IMR-90 (cell line): ENCODE measurements at places on chromosomes 16 and 17.

DNA sequence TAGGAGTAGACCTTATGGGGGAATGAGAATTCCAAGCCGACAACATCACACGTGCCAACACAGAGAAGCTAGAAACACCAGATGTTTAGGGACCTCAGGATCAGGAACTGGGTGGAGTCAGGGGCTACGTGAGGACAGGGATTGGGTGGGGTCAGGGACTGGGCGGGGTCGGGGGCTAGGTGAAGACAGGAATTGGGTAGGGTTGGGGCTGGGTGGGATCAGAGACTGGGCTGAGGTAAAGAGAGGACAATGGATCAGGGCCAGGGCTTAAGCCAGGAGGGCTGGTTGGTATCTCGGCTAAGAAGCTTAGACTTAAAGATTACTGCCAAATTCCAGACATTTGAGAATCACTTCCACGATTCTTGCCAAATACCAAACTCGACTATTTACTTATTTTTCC is 11.6 kb downstream of the TEKT5 start:
- DNase-seq = no peak

GRCh38 chr16:54687043-54687899 is 243.4 kb upstream of the IRX5 start:
- DNase-seq = no peak

- no peak for DNase-seq
Observed at GRCh38 chr16:19885451-19886072, 914 bp upstream of the GPRC5B start.

DNA sequence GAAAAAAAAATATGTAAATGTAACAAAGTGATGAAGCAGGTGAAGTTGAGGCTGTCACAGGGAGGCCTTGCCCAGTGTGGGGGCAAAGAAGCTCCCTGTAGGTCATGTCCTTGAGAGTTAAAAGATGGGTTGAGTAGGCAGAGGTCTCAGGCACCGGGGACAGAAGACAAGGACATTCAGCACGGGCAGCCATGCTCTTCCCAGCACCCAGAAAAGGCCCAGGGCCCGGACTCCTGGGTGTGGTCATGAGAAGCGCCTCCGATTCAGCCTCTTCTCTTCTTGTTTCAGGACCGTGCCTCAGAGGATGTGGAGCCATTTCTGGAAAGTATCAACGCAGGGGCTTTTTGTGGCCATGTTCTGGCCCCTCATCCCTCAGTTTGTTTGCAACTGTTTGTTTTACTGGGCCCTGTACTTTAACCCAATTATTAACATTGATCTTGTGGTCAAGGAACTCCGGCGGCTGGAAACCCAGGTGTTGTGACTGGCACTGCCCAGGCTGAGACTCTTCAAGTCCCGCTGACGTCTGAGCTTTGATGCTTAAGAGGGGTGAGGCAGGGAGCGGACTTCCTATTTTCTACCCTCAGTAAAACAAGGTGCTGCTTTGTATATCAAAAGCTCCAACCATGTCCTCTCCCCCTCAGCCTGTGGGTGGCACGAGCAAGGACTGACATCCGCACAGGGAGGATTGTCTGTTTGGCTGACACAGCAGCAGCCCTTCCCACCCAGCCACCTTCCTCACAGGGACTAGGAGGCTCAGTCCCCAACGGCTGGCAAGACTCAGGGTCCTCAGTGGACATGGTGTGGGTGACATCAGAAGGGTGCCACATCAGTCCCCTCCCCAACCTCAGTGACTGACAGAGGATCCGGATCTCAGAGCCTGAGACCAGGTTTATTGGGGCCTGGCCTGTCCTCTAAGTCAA is 26.5 kb downstream of the PLA2G10 start:
- DNase-seq = no peak

- DNase-seq = no peak
Observed at GRCh38 chr17:34850964-34851363, 110.3 kb downstream of the CCT6B start.

DNA sequence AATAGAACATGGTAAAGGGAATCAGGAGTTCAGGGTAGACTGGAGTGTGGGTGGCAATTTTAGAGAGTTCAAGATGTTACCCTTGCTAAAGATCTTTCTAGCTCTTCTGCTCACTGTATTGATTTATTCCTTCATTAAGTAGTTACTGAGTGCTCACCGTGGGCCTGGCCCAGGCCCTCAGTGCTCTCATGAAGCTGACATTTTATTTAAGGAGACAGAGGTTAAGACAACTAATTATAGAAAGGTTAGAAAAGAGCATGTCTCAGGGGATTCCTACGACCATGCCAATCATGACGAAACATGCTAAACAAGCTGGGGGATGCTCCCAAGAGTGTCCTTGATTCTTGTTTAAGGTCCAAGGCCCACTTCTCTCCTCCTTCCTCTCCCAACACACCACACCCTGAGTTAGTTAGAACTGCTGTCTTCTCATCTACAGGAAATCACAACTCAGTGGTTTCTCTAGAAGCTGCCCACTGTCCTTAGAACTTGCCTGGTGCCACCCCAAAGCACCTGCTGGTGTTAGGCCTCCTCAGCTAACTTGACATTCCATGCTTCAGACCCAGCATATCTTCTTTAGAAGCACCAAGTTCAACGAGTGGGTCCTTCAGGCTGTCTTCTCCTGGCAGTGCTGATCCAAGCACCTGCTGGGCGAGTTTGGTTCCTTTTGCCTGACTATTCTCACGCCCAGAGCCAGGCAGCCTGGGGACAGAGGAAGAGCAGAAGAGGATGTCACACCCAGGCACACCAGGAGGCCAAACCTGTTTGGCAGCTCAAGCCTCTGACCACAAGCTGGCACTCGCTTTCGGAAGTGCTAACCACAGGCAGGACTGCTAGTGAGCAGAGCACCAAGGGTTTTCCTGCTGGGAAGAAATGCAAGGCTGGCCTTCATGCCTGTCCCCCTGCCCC is 79.0 kb downstream of the GAS7 start:
- no peak for DNase-seq

DNA sequence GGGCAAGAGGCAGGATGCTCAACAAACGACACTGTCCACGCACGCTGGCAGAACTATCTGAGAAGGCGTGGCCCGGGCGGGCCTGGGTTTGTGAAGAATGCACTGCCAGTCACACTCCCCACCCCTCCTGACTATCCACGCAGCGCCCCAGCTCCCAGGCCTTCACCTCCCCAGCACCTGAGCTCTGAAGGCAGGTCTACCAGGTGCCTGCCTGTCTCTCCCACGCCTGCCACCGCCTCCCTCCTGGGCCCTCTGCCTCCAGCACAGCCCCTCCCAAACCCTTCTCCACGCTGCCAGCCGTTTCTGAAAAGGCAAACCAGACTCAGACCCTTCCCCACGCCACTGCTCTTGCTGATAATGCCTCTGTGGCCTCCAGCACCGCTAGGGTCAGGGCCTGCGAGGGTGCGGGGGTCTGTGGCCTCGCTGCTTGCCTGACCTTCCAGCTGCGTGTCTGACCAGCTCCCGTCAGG is 11.6 kb downstream of the MYBBP1A start:
- no peak for DNase-seq

DNA sequence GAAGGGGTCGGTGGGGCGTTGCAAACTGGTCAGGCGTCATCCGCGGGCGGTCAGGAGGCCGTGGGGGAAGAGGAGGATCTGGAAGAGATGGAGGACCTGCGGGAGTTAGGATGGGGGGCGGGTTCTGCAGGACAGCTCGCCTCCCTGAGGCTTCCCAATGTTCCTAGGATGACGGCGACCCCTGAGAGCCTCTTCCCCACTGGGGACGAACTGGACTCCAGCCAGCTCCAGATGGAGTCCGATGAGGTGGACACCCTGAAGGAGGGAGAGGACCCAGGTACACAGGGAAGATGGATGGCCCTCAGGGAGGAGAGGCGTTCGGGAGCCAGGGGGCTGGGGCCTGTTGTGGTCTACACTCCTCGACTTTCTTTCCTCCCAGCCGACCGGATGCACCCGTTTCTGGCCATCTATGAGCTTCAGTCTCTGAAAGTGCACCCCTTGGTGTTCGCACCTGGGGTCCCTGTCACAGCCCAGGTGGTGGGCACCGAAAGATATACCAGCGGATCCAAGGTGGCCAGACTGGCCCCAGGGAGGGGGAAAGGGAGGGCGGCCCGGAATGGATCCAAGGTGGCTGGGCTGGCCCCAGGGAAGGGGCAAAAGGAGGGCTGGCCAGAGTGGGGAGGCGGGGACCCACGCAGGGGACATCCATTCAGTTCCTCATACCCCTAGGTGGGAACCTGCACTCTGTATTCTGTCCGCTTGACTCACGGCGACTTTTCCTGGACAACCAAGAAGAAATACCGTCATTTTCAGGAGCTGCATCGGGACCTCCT is 839 bp downstream of the PLD2 start:
- no peak for DNase-seq

- no peak for DNase-seq
Observed at GRCh38 chr16:7493133-7493532, 160.5 kb downstream of the RBFOX1 start.

DNA sequence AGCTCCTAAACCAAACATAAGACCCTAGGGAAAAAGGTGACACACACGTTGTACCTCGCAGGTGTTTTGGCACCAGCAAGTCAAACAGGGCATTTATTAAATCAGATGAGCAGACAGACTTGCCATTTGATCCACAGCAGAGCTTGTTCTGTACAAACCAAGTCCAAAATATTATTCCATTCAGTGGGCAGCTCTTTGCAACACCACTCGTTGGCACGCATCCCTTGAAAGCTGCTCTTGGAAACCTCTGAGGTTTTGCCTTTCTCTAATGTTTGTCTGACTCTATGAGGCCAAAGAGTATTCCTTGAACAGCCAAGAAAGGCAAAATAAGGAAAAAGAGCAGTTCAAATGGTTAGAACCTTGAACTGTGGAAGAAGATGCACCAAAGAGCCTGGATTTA is 12.7 kb downstream of the TMEM100 start:
- no peak for DNase-seq

DNA sequence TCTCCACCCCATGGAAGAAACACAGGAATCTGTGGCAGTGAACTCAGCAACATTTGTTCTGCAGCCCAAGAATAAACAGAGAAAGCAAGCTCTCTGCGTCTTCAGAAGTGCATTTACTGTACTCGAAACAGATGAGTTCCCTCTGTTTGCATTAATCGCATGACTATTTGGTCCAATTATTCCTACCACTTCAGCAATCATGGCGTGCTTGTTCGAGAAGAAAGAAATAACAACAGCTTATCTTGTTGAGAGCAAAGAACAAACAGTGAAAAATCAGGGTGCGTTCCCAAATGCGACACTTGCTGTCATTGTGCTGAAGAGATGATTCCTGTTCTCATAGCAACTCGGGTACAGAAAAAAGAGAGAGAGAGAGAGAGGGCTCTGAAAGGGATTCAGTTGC is 445.3 kb upstream of the MAF start:
- no peak for DNase-seq

GRCh38 chr17:4973256-4974114 is 5.9 kb upstream of the SPAG7 start:
- DNase-seq = no peak

DNA sequence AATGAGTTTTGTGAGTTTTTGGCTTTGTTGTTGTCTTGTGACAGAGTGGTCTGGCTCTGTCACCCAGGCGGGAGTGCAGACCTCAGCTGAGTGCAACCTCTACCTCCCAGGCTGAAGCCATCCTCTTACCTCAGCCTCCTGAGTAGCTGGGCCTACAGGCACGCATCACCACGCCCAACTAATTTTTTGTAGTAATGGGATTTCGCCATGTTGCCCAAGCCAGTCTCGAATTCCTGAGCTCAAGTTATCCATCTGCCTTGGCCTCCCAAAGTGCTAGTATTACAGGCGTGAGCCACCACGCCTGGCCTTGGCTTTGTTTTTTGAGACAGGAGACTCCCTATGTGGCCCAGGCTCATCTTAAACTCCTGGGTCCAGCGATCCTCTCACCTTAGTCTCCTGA is 15.1 kb downstream of the CRK start:
- DNase-seq = no peak

DNA sequence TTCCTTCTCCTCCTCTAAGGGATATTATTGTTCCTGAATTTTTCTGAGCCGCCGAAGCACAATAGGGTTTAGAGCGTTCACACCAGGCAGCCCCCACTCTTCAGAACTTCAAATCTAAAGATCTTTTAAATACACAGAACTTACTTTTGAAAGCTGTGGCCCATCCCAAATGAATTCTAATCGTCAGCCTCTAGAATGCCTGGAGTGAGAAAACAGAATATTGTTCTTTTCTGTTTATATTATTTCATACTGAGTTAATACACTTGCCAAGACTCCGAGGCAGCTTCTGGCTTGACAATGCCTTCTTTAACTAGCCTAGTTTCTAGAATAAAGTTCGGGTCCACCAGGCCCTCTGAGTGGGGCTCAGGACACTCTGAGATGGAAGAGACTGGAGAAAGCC is 405.6 kb downstream of the WWOX start:
- no peak for DNase-seq

GRCh38 chr17:78400581-78401240 is 22.3 kb downstream of the PGS1 start:
- no peak for DNase-seq

DNA sequence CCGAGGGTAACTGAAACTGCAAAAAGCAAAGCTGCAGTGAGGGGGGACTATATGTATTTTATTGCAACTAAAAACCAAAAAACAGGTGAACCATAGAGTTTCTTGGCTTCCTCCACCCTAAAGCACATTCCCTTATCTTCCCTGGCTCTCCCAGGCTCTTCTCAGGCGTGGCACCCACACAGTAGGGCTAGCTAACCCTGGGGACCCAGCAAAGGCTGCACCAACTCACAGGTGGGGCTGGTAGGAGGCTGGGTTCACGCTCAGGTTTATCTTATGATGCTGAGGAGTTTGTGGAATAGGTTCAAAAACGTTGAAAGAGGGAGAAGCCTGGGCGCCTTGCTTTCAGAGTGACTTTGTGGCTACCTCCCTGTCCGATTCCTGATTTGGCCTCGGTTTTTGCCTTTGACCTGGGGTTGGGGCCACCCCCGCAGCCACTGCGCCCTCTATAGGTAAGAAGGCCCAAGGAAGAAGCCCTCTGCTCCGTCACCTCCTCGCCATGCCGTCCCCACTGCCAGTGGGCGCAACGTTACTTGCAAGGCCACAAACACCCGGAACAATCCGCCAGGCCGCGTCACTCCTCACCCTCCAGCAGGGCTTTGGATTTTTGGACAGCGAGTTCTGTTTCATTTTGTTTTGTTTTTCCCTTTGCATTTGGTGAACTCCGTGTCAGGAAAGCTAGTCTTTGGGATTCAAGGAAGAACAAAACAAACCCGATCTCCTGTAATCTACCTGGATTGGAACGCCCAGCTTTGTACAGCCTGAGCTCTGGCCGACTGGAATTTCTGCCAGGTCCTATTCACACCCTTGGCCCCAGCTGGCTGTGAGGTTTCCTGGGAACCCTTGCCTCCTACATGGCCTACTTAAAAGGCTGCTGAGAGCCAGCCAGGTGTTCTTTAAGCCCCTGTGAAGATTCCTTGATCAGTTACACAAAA is 60.8 kb downstream of the TBC1D16 start:
- DNase-seq = no peak

- DNase-seq = no peak
Observed at GRCh38 chr17:6567528-6568183, 11.3 kb upstream of the PITPNM3 start.

- DNase-seq = peak; percentile 89
Observed at GRCh38 chr16:86251682-86252081, 258.6 kb upstream of the FOXF1 start.

- DNase-seq = peak; percentile 19
Observed at GRCh38 chr17:50944054-50944901, 78.1 kb upstream of the TOB1 start.
